ENCODE measurements at places on chromosomes 2 and 18.

GRCh38 chr2:215970425-215970824 is 42.9 kb downstream of the MREG start:
- DNase-seq, result no peak

DNA sequence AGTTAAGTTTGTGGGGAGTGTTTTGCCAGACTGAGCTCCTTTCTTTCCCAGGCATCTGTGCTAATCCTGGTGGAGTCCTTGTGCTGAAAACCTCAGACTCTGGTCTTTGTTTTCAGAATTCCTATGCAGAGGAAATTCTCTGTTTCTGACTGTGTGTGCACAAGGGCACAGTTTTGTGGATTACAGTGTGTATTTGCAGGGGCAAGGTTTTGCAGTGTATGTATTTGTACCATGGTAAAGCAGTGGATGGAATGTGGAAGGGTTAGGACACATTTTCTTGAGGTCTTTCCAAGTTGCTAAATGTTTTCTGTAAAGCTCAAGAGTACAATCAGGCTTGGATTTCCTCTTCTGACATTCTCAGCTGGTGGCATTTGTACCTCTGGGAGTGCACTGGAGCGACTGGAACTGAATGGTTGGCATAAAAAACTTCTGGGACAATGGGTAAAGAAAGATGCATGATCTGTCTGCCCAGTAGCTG is 139.5 kb upstream of the RND3 start:
- DNase-seq, result no peak

- DNase-seq, result no peak
Measured at GRCh38 chr2:238105506-238106338, 5.6 kb downstream of the ESPNL start.

DNA sequence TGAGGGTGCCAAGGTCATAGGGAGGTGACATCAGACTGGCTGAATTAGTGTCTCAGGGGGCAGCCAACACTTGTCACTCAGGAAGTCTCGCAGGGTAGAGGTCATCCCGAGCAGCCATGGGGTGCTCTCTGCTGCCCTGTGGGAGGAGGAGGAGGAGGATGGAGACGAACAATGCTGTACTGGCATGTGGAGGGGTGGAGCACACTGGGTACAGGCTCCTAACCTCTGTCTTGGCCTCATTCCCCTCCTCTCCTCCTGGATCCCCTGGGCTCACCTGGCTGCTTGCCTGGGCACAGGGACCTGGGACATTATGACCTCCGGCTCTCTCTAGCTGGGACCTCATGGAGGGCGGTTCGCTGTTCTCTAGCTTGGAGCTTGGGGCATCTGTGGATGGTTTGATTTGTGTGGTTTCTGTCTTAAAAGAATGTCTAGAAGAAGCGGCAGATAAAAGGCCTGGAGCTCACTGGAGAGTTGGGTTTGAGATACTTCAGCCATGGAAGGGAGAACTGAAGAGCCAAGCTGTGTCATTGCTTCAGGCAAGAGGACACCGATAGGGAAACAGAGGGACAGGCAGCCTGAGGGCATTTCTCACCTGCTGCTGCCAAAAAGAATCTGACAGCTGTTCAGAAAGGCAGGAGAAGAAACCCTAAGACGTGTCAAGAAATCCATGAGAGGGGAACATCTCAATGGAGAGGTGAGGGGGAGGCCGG is 133.1 kb downstream of the SEPTIN10 start:
- no peak for DNase-seq

GRCh38 chr2:170282851-170283250 is 104.9 kb downstream of the MYO3B start:
- DNase-seq, result no peak

GRCh38 chr2:203649176-203649814 is 57.1 kb upstream of the CD28 start:
- DNase-seq, result no peak

DNA sequence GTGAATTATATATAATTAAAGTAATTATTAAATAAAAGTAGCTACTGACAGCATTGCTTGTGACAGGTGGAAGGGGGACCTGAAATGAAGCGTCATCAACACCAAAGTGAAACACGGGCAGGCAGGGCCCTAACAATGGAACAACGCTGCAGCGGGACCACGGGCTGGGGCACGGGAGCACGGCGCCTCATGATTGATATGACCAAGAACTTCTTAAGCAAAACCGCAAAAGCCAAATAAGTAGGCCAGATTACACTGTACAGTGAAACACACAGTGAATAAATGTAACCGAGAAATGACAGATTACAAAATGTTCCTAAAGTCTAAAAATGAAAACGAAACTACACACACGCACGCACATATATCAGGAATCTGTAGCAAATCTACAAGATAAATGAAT is 81.4 kb downstream of the SNTG2 start:
- DNase-seq, result no peak

- DNase-seq, result no peak
Measured at GRCh38 chr18:36047521-36047920, 19.8 kb downstream of the RPRD1A start.

DNA sequence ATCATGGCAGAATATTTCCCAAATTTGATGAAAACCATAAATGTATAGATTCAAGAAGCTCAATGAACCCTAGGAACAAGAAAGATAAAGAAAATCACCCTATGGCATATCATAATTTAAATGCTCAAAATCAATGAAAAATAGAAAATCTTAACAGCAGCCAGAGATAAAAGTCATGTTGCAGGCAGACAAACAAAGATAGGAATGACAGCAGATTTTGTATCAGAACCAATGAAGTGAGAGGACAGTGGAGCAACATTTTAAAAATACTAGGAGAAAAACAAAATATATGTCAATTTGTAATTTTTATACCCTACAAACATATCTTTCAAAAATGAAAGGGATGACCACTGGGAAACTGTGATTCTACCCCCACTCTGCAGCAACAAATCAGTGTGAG is 203.3 kb downstream of the PIEZO2 start:
- DNase-seq, result no peak

DNA sequence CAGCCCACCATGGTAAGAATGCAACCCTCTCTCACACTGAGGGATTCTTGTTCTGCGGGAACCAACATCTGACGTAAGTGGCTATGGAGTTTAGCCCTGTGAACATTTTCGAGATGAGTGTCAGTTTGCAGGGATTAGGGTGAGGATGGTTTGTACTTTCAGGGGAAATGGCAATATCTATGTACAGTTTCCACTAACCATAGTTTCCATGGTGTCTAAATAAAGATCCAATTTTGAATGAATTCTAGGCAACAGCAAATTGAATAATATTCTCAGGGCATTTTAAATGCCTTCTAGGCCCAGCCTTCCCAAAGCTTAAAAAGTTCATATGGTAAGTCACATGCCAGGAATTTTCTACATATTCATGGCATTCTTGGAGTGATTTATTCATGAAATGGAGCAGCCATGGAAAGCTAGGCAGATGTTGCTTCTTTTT is 105.4 kb upstream of the MMADHC start:
- DNase-seq, result no peak

Measured in GM13977 (cell line).